Fibroblast of villous mesenchyme (primary cell): ENCODE measurements at places on chromosomes 11 and 22. TPM values are rescaled to one million over a fixed set of nuclear protein-coding genes. Genes with fewer than 3 reads are reported as not detected.

OR52N4 gene
- total RNA-seq, result not detected in 2 replicates

- DNase-seq, result no peak
Measured at GRCh38 chr22:29738118-29738815, 18.5 kb downstream of the CABP7 start.

DNA sequence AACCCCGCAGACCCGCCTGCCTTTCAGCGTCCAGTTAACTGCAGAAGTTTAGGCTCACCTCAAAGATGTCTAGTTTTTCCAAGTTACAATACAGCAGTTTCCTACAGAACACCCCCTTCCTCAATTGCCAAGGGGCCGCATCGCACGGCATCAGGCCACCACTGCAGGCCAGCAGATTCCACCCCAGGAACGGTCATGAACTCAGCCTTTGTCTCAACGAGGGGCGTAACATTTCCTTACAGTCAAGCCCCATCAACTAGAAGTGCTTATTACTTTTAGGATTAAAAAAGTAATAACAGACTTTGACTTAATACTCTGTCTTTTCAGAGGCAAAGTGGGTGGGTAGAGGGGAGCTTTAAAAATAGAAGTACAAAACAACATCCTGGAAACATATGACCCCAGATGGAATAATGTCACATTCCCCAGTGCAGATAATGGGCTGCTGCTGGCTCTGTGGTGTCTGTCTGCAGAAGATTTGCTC lies 36.3 kb downstream of the PPP2R1B start:
- DNase-seq, result no peak

GRCh38 chr11:11476971-11477645 lies 124.1 kb upstream of the CSNK2A3 start:
- no peak for DNase-seq

GRCh38 chr11:16999116-16999515 lies 15.1 kb downstream of the PLEKHA7 start:
- no peak for DNase-seq

NCF4 gene
- total RNA-seq, result not detected in 2 replicates

DEUP1 gene
- not detected in 2 replicates for total RNA-seq

- DNase-seq, result no peak
Measured at GRCh38 chr22:39348909-39349505, 784 bp upstream of the SYNGR1 start.

GRCh38 chr22:18044548-18045271 lies 20.3 kb upstream of the MICAL3 start:
- no peak for DNase-seq

- no peak for DNase-seq
Measured at GRCh38 chr22:28894807-28895206, 11.4 kb downstream of the ZNRF3 start.

DNA sequence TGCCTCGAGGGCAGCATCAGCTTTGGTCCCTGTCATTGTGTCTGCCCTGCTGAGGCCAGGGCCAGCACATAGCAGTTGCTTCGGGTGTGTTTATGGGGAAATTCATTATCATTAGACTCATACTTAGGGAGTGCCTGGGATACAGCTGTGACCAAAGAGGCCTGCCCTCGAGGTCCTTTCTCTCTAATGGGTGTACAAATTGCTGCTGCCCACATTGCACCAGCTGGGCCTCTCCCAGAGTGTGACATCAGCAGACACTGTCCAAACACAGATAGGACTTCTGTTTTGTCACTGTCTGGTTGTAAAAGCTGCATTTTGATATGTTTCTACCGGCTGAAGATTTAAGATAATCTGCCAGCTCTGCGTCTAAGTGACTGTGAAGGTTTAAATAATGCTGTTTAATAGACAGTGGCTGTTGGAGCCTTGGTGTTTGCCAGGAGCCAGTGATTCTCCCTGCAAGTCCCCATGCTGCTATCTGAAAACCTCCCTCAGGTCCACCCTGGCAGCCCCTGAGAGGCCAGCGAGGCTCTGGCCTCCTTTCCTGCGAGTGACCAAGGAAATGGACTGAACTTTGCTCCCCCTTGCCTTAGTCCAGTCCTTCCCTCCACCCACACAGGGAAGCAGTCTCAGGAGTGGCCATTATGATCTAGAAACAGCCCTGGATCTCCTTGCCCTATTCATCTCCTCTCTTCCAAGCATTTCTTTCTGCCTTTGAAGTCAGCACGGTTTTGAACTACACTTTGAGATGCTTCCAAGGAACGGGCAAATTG lies 505.2 kb downstream of the TBC1D22A start:
- DNase-seq, result no peak

GRCh38 chr11:67062526-67063373 lies 6.1 kb downstream of the RHOD start:
- no peak for DNase-seq

DNA sequence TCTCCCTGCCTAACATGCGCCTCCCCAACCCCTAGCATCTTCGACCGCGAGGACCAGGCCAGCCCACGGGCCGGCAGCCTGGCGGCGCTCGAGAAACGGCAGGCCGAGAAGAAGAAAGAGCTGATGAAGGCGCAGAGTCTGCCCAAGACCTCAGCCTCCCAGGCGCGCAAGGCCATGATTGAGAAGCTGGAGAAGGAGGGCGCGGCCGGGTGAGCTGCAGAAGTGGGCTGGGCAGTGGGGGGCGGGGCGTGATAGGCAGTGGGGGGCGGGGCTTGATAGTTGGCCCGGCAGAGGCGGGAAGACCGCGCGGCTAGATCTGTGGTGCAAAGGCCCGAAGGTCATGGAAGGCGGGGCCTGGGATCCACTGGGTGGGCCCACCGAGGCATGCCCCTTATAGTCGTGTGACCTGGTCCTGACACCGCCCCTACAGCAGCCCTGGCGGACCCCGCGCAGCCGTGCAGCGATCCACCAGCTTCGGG lies 8.7 kb downstream of the SELENOM start:
- DNase-seq, result no peak

SERPING1 gene
- 10.8 and 21.9 TPM in 2 replicates for total RNA-seq

CDC45 gene
- 8.1 and 10.4 TPM in 2 replicates for total RNA-seq

DNA sequence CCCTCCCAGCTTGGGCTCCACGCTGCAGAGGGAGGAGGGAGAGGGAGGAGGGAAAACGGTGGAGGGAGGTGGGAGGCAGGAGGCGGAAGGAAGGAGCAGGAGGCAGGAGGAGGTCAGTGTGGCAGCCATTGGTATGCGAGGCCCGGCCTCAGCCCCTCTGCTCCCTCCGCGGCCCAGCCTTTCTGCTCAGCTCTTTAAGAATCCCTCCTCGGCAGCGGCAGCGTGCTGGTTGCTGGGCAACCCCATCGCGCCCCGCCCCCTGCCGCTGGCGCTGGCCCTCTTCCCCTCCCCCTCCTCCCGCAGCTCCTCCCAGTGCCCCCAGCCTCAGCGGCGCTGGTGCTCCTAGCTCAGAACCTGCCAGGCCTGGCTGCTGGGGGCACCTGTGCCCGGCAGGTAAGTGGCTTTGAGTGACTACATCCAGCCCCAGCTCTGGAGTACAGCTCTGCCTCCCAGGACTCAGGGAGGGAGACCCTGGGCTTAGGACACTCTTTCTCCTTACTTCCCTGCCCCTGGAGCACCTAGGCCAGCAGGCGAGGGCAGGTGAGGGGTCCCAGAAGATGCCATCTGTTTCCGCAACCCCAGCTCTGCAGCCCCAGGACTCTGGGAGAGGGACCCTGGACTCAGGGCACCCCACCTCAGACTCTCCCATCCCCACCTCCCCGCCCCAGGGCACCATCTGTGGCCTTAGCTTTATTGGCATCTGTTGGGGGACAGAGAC lies 7.2 kb upstream of the FLRT1 start:
- DNase-seq, result peak; percentile 24

GRCh38 chr11:31628111-31628510 lies 118.5 kb downstream of the ELP4 start:
- no peak for DNase-seq

DNA sequence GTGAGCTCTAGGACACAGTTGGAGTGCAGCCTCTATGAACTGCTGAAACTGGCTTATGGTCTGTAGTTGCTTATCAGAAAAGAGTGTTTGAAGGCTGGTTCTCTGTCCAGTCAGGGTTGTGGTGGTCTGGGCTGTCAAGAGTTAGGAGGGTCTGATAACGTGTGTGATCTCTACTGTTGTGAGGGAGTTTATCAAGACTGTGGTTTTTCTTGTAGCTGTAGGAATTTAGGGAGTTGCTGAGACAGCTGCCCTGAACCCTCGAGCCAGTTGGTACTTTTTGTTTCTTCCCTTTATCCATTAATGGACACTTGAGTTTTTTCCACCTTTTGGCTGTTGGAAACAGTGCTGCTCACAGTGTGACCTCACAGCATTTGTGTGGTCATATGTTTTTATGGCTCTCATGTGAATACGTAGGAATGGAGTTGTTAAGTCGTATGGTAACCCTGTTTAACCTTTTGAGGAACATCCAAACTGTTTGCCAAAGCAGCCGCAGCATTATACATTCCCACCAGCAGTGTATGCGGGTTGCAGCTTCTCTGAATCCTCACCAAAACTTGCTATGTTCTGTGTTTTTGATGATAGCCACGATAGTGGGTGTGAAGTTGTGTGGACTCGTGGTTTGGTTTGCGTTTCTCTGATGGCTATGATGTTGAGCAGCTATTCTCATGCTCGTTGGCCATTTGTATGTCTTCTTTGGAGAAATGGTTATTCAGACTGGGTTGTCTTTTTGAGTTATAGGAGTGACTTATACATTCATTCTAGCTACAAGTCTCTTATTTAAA lies 20.9 kb upstream of the DGCR8 start:
- peak; percentile 85 for DNase-seq

C11orf91 gene
- not detected in 2 replicates for total RNA-seq

DNA sequence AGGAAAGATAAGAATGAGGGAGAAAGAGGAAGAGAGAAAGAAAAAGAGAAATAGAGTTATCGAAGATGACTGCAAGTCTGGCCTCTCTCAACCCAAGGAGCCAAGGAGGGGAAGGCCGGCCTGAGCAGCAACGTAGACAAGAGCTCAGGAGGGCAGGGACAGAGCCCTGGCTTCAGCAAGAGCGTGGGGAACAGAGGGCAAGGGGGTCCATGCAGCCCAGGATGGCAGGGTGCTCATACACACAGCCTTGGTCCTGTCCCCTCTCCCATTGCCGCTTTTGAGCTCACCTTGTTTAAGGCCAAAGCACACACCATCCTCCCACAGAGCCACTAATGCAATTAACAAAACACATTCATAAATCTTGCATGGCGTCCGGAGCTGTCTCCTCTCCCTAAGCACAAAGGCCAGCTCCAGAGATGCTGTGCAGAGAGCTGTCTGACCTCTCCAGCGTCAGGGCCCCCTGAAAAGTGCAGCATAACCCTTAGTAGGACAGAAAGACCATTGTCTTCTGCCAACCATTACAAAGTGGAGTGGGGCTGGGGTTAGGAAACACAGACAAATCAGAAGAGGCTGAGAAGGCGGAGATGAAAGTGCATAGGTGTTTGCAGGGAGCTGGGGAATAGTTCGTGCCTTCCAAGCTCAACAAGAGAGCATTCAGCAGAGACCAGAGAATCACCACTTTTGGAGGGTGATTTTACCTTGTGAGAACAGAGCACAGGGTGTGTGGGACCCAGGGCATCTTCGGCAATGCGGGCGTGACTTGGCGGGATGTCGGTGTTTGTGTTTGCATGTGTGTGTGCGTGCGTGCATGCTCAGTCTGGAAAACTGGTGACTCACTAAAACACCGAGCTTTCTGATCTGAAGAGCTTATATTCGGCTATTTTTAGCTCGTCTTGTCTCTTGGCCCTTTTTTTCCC lies 28.2 kb upstream of the JAM3 start:
- peak; percentile 92 for DNase-seq

DNA sequence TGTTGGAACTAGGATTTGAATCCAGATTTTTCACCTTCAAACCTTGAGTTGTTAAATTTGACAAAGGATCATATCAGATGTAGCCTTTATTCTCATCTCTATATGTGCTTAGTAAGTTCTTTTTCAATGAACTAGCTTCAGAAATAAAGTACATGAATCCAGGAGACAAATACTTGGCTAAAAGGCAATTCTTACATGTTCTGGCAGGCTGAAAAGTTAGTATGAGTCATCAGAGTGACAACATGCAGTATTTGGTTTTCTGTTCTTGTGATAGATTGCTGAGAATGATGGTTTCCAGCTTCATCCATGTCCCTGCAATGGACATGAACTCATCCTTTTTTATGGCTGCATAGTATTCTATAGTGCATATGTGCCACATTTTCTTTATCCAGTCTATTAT lies 40.4 kb downstream of the BBOX1 start:
- DNase-seq, result no peak

KDM4E gene
- total RNA-seq, result not detected in 2 replicates

DNA sequence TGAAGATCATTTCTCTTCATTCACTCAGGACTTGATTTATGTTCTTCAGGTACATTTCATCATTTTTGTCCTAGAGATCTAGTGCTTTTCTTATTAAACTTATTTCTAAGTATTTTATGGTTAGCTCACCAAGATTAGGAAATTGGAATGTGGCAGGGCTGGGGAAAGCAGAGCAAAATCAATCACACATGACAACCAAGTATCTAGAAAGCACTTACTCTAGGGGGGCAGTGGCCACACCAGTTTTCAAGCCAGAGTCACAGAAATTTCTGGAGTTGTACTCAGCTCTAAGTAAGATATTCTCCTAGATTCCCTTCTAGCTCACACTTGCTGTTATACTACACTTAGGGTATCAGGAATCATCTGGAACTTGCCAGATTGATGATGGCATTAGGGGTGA lies 33.3 kb upstream of the MYEOV start:
- peak; percentile 5 for DNase-seq

DNA sequence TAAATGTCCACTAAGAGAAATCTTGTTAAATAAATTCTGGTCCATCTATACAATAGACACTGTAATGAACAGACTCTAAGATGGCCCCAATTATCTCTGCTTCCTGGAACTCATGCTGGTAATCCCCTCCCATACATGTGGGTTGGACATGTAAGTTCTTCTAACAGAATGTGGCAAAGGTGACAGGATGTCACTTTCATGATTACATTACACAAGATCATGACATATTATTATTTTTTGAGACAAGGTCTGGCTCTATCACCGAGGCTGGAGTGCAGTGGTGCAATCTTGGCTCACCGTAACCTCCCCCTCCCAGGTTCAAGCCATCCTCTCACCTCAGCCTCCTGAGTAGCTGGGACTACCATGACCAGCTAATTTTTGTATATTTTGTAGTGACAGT lies 14.6 kb upstream of the NDUFC2 start:
- no peak for DNase-seq

MRGPRX4 gene
- total RNA-seq, result not detected in 2 replicates

XKR3 gene
- not detected in 2 replicates for total RNA-seq

OTOG gene
- not detected in 2 replicates for total RNA-seq

TRIM22 gene
- total RNA-seq, result 70.9 and 104 TPM in 2 replicates

CRYBA4 gene
- not detected in 2 replicates for total RNA-seq

DNA sequence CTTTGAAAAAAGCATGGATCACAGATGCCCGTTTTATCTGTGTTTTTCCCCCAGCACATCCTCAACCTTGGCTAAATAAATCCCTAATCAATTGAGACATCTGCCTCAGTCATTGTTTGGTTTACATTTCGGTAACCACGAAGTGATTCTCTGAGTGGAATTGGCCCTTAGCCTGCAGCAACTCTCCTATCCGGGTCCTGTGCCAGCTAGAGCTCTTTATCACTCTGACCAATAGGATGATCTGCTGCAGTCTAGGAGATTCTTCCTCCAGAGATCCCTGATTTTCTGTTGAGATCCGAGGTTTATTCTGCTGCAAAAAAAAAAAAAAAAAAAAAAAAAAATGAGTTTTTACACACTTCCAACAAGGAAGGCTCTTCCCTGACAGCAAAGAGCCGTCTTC lies 137.3 kb downstream of the KCNA4 start:
- DNase-seq, result no peak
